Erythroblast (primary cell): ENCODE measurements at places on chromosomes 5 and 9.

GRCh38 chr9:21589344-21590056, 107.4 kb upstream of the IFNE start:
- no peak for DNase-seq

DNA sequence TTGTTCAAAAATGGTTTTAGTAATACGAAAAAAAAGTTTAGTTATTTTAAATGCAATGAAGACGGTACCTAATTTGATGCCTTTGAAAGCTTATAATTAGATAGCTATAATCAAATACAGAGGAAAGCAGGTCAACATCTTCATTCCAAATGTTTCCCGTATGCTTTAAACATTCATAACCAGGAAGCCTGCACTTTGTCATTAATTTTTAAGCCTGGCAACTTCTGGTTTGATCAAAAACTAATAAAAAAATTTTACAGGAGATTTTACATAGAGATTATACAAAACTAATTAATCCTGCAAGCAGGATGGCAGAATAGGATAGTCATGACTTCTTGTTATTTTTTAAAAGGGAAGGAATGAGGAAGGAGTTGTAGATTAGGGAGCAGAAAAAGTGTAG, 353.0 kb downstream of the FBXL17 start:
- DNase-seq = no peak

DNA sequence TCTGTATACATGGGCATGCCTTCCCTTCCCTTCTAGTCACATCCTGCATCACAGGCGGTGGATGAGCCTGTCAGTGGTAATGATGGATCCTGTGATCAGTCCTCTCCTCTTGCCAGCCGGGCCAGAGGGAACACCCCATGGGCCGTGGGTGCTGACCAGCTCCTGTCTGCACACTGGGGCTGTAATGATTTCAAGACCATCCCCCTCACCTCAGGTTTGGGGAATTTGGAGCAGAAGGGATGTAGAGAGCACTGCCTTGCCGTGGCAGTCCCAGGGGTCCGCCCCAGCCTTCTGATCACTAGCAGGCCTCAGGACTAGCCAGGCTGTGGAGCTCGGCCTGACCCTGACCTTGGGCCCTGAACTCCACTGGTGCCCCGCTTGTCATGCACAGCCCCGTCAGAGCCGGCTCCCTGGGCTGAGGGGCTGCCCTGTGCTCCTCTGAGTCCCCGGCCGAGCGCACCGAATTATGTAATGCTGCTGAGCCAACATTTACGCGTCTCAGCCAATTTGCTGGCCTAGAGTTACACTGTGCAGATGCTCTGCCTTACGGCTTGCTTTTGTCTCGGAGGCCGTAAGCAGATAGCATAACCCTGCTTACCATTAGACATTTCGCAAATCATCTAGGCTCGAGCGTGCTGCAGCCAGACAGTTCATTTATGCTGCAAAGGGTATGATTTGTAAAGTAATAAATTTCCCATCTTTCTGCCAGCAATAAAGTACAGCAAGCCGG, 155.3 kb downstream of the MACROH2A1 start:
- no peak for DNase-seq

GRCh38 chr5:77590347-77590746, 48.2 kb downstream of the OTP start:
- DNase-seq = no peak

- DNase-seq = no peak
Measured at GRCh38 chr5:175887463-175887862, 16.1 kb downstream of the CPLX2 start.

GRCh38 chr9:31597977-31598376, 786.5 kb upstream of the ACO1 start:
- no peak for DNase-seq

DNA sequence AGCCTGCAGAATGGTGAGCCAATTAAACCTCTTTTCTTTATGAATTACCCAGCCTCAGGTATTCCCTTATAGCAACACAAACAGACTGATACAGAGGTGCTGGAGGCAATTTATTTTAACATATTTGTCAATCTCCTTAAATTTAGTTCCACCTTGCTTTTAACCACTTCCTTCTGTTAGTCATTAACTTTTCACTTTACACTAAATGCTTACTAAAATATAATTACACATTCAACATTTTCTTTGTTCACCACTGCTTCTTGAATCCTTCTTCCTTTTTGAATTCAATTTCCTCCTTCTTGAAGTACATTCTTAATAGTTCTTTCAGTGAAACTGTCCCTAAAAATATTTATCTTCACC, 39.4 kb downstream of the LYRM7 start:
- DNase-seq = no peak

- no peak for DNase-seq
Measured at GRCh38 chr5:180523629-180524466, 29.7 kb downstream of the CNOT6 start.

DNA sequence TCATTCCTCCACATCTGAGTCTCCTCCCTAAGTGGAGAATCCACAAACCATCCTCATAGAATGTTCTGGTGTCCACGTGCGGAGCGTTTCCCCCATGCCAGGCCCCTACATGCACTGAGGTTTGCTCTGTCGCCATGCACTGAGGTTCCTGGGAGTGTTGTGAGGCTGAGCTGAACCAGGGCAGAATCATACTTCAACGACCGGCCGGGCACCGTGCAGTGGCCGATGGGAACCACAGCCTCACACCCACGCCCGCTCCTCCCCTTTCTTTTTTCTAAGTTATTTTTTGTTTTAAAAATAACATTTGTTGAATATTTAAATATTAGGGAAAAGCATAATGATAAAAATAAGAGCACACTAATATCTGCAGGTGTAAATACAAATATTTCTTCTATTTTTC, 260.4 kb upstream of the IRX4 start:
- DNase-seq = no peak
